ENCODE measurements at places on chromosomes 11 and 22.

DNA sequence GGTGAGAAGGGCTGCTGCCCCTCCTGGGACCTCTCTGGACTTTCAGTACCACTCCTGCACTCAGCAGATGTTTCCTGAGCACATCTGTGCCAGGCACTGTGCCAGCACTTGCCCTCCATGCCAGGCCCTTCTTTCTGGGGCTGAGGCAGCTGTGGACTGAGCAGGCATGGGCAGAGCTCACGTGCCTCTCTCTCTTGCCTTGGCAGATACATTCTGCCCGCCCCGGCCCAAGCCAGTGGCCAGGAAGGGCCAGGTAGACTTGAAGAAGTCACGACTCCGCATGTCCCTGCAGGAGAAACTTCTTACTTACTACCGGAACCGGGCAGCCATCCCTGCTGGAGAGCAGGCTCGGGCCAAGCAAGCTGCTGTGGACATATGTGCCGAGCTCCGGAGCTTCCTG lies 8.3 kb upstream of the ATF4 start:
- DNase-seq: no peak

DNA sequence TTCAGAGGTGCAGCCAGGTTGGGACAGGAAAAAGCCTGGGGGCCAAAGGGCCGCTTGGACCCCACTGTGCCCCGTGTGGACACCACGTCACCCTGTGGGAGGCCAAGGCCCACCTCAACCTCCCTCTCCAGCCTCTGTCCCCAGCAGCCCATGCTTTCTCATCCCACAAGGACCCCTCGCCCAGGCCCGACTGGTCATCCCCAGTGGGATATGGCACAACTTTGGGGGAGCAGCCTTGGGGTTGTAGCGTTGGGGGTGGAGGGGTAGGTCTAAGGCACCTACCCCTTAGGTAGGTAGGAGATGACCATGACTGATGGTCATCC lies 44.0 kb downstream of the IGF2 start:
- no peak for DNase-seq

- no peak for DNase-seq
These were observed 15.9 kb downstream of the DKK3 start for GRCh38 chr11:11992257-11993212.

- no peak for DNase-seq
These were observed 362.7 kb downstream of the CADM1 start for GRCh38 chr11:115141231-115142114.

DNA sequence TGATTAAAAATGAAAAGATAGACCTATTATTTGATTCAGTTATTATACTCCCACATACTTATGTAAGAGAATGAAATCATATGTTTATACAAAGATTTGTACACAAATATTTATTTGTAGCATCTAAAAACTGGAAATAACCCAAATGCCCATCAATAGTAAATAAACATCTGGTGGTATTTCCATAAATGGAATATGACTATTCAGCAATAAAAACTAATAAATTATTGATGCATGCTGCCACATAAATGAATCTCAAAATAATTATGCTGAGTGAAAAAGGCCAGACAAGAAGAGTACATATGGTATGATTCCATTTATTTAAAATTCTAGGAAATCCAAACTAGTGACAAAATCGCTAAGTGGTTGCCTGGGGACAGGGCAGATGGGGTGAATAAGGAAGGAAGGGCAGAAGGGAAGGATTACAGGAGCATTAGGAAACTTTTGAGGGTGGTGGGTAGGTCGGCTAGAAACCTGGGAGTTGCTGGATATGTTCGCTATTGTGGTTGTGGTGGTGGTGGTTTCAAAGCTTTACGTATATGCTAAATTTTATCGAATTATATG lies 41.5 kb downstream of the JAM3 start:
- no peak for DNase-seq

GRCh38 chr11:118156531-118157185 lies 4.0 kb upstream of the SCN4B start:
- DNase-seq: peak; percentile 12

GRCh38 chr11:62352355-62353336 lies 15.4 kb downstream of the ASRGL1 start:
- DNase-seq: no peak

- DNase-seq: no peak
These were observed 3.9 kb upstream of the ZDHHC5 start for GRCh38 chr11:57663975-57664374.

- DNase-seq: peak; percentile 17
These were observed 52.5 kb upstream of the SUSD2 start for GRCh38 chr22:24128631-24129262.

- DNase-seq: no peak
These were observed 1398.8 kb downstream of the TBC1D22A start for GRCh38 chr22:48161298-48161697.

DNA sequence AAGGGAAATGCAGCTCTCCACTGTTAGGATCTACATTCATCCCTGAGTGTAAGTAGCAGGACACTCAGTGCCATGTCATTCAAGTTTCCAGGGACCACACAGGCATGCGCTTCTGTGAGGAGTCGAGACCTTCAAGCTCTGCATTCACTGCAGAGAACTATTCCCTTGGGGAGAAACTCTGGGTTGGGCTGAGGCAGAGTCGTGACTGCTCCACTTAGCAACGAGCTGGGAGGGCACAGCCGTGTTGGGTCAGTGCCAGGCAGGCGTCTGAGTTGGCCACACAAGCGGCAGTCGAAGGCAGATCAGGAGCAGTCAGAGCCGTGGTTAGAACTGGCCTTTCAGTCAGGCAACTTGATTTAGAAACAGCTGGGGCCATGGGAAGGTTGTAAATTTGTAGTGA lies 14.7 kb downstream of the MPEG1 start:
- DNase-seq: no peak

DNA sequence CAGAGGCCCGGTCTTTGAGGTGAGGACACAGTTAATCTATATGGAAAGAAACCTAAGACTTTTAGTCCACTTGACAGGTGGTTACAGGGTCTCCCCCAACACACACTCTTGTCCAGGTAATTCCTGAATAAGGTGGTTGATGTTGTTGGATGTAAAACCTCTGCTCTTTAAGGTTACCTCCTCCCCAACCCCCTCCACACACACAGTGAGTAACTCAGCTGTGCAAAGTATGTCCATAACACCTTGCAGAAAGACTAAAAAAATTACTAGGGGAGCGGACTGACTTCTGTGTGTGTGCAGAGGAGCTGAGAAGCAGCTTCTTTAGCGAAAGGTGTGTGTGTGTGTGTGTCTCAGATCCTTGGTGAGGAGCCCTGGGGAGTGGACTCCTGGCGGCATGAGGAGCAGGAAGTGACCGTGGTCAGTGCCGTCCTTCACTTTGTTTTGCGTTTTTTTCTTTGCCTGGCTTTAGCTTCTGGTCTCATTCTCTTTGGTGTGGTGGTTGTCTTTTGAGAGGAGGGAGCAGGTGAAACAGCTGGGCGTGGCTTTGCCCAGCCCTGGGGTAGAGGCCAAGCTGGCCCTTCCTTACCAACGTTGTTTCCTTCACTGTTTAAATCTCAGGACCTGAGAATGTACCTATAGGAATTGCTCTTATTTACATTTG lies 1.7 kb downstream of the ZBED4 start:
- DNase-seq: no peak

DNA sequence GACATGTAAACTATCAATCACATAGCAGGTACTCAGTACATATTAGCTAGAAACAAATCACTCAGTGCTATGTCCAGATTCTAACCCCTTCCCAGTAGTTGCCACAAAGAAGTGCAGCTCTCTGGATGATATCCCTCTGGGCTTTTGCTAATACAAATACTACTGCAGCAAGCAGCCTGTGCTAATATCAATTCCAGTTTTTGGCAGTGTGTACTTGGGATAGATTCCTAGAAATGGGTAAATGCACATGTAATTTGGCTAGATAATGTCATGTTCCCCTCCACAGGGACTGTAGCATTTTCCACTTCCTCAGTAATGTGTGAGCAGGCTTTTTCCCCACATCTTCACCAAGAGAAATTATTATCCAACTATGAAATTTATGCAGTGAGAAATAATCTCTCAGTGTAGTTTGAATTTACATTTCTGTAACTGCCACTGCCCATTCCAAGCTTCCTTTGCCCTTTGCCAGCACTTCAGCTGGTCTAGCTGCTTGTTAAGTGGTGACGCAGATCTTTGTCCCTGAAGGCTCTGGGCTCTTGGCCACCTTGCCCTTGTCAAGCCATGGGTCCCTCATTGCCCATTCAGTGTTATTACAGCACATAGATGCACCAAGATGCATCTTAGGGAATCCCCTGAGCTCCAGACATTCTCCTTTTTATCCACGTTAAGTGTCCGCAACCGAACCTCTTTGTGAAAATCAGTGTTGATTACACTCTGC lies 107.1 kb upstream of the CLPB start:
- no peak for DNase-seq

DNA sequence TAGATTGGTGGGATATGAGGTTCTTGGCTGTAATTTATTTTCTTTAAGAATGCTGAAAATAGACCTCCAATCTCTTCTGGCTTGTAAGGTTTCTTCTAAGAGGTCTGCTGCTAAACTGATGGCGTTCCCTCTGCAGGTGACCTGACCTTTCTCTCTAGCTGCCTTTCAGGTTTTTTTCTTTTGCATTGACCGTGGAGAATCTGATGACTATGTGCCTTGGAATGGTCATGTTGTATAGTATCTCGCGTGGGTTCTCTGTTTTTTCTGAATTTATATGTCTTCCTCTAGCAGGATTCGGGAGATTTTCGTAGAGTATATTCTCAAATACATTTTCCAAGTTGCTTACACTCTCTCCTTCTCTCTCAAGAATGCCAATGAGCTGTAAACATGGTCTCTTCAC lies 122.2 kb downstream of the DDX10 start:
- DNase-seq: no peak

GRCh38 chr11:112886434-112887370 lies 74.5 kb upstream of the NCAM1 start:
- no peak for DNase-seq
